ENCODE measurements at places on chromosomes 13 and 19. TPM values are rescaled to one million over a fixed set of nuclear protein-coding genes. Genes with fewer than 3 reads are reported as not detected.

- no peak for DNase-seq
Observed at GRCh38 chr13:40943073-40943472, 76.0 kb downstream of the ELF1 start.

DNA sequence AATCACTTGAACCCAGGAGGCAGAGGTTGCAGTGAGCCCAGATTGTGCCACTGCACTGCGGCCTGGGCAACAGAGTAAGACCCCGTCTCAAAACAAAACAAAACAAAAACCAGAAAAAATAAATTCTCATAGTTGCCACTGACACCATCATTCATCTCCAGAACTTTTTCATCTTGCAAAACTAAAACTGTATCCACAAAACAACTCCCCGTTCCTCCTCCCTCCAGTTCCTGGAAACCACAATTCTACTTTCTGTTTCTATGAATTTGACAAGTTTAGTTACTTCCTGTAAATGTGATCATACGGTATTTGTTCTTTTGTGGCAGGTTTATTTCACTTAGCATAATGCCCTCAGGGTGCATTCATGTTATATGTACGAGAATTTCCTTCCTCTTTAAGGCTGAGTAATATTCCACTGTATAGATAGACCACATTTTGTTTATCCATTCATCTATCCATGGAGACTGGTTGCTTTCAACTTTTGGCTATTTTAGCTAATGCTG is 13.2 kb upstream of the ADGRE5 start:
- no peak for DNase-seq

DNA sequence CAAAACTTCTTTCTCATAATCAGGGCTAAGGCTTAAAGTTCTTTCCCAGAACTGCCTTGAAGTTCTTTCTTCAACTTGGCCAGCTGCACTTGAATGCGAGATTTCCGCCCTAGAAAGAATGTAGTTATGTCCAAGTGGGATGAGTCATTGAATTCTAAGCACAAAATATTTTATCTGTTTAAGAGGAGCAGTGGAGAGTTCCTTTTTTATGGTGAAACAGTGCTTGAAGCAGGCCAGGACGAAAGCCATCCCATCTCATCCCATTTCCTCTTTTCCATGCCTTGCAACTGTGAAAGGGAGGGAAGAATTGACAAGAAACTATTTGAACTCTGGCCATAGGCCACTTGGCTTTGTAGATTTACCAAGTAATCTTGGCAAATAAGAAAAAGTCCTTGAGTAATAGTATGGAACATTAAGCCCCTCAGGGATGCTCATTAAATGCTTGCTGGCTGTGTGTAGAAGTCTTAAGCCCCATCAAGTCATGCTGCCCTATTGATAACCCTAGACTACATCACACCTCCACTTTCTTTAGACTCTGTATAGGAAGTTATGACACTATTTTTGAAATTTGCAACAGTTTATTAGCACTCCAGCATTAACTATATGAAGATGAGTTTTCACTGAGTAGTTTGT is 174.5 kb downstream of the KCTD12 start:
- DNase-seq = peak; percentile 44

EBPL gene
- 9.7 TPM for polyA plus RNA-seq

LSR gene
- polyA plus RNA-seq = 68.3 TPM

ZNF737 gene
- polyA plus RNA-seq = 12.2 TPM

Measured in brain (organoid and tissue), 16 donors.